ENCODE measurements at places on chromosomes 5 and 9. TPM values are rescaled to one million over a fixed set of nuclear protein-coding genes. Genes with fewer than 3 reads are reported as not detected.

DNA sequence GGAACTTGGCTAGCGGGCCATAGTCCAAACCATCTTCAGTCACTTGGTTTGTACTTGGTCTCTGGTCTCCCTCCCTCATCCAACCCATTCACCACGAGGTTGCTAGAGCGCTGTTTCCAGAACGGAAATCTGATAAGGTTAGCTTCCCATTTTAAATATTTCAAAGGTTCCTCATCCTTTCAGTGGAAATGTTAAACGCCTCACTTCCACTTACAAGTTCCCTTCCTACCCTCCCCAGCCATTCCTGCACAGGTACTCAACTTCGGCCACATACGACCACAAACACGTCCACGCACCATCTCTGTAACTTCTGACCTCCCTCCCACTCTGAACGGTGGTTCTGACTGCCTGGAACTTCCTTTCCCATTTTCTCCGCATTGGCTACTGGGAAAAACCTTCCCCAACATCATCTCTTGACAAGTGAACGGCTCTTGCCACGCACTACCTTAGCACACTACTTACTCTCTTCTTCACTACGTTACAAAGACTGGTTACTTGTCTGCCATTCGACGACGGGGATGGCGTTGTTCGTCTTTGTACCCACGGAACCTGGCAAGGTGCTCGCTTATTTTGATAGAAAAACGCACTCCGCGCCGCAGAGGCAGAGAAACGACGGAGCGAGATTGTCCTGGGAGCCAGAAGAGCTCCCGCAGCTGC, 629 bp downstream of the CCNH start:
- peak overlapping the region; percentile 96 for H3K27ac ChIP-seq
- H3K36me3 ChIP-seq, result peaks cover 9% of the 10 kb centered on the region
- H3K4me1 ChIP-seq, result peaks cover 25% of the 10 kb centered on the region
- peak overlapping the region; percentile 97 for H3K4me3 ChIP-seq
- no peak for DNase-seq

Gene TAF11L6
- not detected for total RNA-seq

- H3K4me1 ChIP-seq, result peaks cover 13% of the 10 kb centered on the region
- H3K27me3 ChIP-seq, result peaks cover 18% of the 10 kb centered on the region
- peak overlapping the region; percentile 23 for H3K4me3 ChIP-seq
- no peak for DNase-seq
Observed at GRCh38 chr9:880725-881124, 39.2 kb downstream of the DMRT1 start.

DNA sequence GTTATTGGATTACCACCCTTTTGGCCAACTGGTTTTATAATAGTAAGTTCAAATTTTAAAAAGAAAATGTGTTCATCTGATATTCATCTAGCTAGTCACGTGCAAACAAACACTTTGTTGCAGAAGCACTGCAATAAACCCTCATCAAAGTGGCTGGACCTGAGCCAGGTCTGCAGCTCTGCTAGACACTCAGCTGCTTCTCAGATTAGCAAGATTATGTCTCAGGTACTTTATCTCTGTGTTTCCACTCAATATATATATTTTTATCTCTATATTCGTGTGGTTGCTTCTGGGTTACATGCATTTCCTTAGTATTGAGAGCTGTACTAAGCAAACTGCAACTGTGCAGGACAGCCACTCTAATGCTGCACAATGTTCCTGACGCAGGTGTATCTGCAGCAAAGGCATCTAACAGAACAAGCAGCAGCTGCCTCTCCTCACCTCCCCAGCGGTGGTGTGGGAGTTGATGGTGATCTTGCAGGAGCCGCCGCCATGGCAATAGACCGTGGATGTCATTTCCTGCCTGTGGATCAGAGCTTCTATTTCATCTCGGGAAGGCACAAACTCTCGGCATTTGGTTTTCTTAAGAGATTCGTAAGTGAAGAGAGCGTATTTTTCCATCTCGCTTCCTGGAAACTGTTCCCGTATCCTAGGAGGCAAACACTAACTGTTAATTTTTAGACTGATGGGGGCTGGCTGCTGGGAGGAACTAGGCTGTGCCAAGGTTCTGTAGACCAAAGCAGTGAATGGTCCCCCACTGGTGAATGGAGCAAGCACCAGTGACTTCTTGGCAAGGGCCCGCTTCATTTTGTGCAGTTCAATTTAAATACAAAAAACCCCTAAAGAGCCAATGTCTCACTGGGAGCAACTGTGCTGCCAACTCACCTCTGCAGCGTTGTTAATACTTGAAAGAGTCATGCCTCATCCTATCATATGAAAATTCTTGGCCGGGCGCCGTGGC, 56.7 kb upstream of the RETREG1 start:
- peaks cover 5% of the 10 kb centered on the region for H3K4me1 ChIP-seq
- H3K36me3 ChIP-seq, result no peaks in the 10 kb centered on the region
- H3K4me3 ChIP-seq, result peak overlapping the region; percentile 11
- no peak overlapping the region for H3K27ac ChIP-seq
- no peaks in the 10 kb centered on the region for H3K27me3 ChIP-seq

GRCh38 chr5:10695055-10695649, 65.9 kb downstream of the DAP start:
- peaks cover 1% of the 10 kb centered on the region for H3K36me3 ChIP-seq
- peaks cover 18% of the 10 kb centered on the region for H3K4me1 ChIP-seq
- no peak overlapping the region for H3K27ac ChIP-seq
- no peak for DNase-seq
- H3K4me3 ChIP-seq, result no peak overlapping the region
- H3K27me3 ChIP-seq, result no peaks in the 10 kb centered on the region

DNA sequence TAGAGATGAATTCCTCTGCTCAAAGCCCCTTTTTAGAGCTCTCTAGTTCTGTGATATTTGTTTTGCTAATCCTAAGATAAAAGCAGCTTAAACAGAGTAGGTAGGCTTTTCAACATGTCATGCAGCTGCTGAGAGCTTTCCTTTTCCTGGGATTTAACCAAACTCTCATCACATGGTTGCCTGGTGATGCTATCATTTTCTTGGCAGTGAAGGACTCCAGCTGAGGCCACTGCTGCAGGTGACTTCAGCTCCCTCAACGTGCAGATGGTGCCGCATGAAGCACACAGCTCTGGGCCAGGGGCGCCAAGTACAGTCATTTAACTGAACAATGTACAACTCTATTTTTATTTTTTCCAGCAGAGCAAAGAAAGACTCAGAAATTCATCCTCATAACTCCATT, 42.2 kb downstream of the SECISBP2 start:
- peaks cover 35% of the 10 kb centered on the region for H3K36me3 ChIP-seq
- H3K4me1 ChIP-seq, result peaks cover 29% of the 10 kb centered on the region

Gene CBY3
- 0.40 TPM for total RNA-seq

Gene CATSPER3
- total RNA-seq, result 0.44 TPM

DNA sequence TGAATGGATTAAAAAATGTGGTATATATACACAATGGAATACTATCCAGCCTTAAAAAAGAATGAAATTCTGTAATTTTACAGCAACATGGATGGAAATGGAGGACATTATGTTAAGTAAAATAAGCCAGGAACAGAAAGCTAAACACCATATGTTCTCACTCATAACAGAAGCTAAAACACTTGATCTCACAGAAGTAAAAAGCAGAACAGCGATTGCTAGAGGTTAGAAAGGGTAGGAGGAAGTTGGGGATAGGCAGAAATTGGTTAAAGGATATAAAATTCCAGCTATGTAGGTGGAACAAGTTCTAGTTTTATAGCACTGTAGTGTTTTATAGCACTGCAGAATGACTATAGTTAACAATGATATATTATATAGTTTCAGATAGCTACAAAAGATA, 15.8 kb downstream of the MARCHF3 start:
- H3K27me3 ChIP-seq, result no peaks in the 10 kb centered on the region
- no peak overlapping the region for H3K4me3 ChIP-seq
- H3K4me1 ChIP-seq, result peaks cover 7% of the 10 kb centered on the region
- H3K27ac ChIP-seq, result no peak overlapping the region
- DNase-seq, result no peak

DNA sequence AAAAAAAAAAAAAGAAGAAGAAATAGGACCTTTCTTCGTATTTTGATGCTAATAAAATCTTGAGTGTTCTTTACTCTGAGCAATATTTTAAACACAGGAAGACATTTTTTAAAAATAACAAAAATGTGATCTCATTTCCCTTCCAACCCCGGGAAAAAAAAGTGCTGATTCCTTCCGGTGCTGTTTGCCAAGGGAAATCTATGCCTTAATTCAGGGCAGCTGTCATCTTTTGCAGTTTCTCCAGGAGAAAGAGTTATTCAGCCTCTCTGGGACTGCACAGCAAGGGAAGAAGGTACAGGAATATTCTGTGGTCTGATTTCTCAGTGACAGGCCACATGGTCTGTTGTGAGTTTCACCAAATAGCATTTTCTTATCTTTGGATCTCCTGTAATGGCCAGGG, 291.9 kb upstream of the IRX1 start:
- no peaks in the 10 kb centered on the region for H3K4me1 ChIP-seq
- no peak overlapping the region for H3K27ac ChIP-seq
- no peak overlapping the region for H3K4me3 ChIP-seq
- no peaks in the 10 kb centered on the region for H3K36me3 ChIP-seq

GRCh38 chr9:137052998-137053943, 590 bp downstream of the ENTPD2 start:
- H3K27me3 ChIP-seq, result peaks cover 24% of the 10 kb centered on the region
- H3K27ac ChIP-seq, result no peak overlapping the region
- no peaks in the 10 kb centered on the region for H3K36me3 ChIP-seq
- no peak overlapping the region for H3K4me3 ChIP-seq
- no peak for DNase-seq
- H3K4me1 ChIP-seq, result peaks cover 2% of the 10 kb centered on the region

GRCh38 chr5:75509956-75510355, 1.5 kb downstream of the CERT1 start:
- peaks cover 27% of the 10 kb centered on the region for H3K36me3 ChIP-seq
- peaks cover 38% of the 10 kb centered on the region for H3K4me1 ChIP-seq
- H3K27ac ChIP-seq, result peak overlapping the region; percentile 11
- DNase-seq, result no peak

Gene SLC6A7
- not detected for total RNA-seq

DNA sequence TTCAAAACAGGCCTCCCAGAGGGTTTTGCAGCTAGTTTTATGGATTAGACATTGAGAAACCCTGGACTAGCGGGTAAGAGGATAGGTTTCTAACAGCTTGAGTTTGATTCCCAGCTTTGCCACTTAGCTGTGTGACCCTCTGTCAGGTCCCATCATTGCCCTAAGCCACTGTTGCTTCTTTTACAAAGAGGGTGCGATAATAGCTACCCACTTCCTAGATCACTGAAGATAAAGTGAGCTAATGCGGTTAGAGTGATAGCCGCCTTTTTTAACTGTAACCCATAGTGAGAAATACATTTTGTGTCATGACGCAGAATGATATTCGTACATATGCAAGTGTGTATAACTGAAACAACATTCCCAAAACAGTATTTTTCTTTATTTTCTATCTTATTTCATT, 40.3 kb downstream of the CSF1R start:
- peak overlapping the region; percentile 56 for H3K27ac ChIP-seq
- H3K4me1 ChIP-seq, result peaks cover 35% of the 10 kb centered on the region
- H3K36me3 ChIP-seq, result peaks cover 35% of the 10 kb centered on the region
- DNase-seq, result no peak

- H3K27ac ChIP-seq, result peak overlapping the region; percentile 75
- peaks cover 28% of the 10 kb centered on the region for H3K36me3 ChIP-seq
- no peak overlapping the region for H3K4me3 ChIP-seq
- DNase-seq, result no peak
- peaks cover 23% of the 10 kb centered on the region for H3K4me1 ChIP-seq
- no peaks in the 10 kb centered on the region for H3K27me3 ChIP-seq
Observed at GRCh38 chr9:128912270-128912853, 8.4 kb upstream of the PHYHD1 start.

GRCh38 chr5:67542479-67542878, 345.9 kb upstream of the CD180 start:
- no peak for DNase-seq
- H3K27ac ChIP-seq, result no peak overlapping the region
- peaks cover 5% of the 10 kb centered on the region for H3K36me3 ChIP-seq
- H3K27me3 ChIP-seq, result no peaks in the 10 kb centered on the region

Gene LECT2
- not detected for total RNA-seq

DNA sequence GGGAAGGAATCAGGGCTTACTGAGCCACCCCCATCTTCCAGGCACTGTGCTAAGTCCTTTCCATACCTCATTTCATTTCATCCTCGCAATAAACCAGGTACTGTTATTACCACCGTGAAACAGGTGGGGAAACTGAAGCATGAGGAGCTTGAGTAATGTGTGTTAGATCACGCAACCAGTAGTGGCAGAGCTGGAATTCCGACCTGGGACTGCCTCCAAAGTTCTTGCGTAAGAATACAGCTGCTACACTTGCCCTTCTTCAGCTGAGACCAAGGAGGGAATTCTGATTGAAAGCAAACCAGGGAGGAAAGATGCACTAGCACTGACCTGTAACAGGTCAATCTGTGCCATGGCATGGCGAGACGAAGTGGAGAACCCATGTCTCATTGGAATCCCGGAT, 113.4 kb upstream of the MSX2 start:
- peaks cover 2% of the 10 kb centered on the region for H3K27me3 ChIP-seq
- H3K4me1 ChIP-seq, result no peaks in the 10 kb centered on the region
- DNase-seq, result no peak
- H3K27ac ChIP-seq, result no peak overlapping the region
- H3K36me3 ChIP-seq, result no peaks in the 10 kb centered on the region

GRCh38 chr9:100999906-101000544, 28.5 kb upstream of the PLPPR1 start:
- H3K4me3 ChIP-seq, result no peak overlapping the region
- no peaks in the 10 kb centered on the region for H3K36me3 ChIP-seq
- H3K27ac ChIP-seq, result no peak overlapping the region

Gene ZNF608
- not detected for total RNA-seq

GRCh38 chr5:36638056-36638455, 31.6 kb downstream of the SLC1A3 start:
- H3K36me3 ChIP-seq, result no peaks in the 10 kb centered on the region
- no peak overlapping the region for H3K27ac ChIP-seq
- no peak overlapping the region for H3K4me3 ChIP-seq
- H3K27me3 ChIP-seq, result peaks cover 13% of the 10 kb centered on the region
- H3K4me1 ChIP-seq, result no peaks in the 10 kb centered on the region
- DNase-seq, result no peak

DNA sequence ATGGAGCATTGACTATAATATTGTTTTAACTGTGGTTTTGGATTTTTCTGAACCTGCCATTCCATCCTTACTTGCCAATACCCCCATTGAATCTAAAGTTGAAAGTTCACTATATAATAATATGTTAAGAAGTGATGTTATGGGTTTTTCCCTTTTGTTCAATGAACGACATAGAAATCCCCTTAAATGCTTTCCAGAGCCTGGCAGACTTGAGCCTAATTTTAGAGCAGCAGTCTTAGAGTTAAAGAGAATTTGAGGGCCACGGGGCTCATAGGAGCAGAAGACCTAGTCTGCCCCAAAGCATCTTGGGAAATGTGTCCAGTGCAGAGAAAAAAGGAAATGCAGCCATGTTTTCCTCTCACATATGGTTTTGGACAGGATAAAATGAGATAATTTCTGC, 146.1 kb upstream of the SLC44A1 start:
- no peak overlapping the region for H3K4me3 ChIP-seq
- no peak for DNase-seq

Gene SPEF2
- 17.8 TPM for total RNA-seq

DNA sequence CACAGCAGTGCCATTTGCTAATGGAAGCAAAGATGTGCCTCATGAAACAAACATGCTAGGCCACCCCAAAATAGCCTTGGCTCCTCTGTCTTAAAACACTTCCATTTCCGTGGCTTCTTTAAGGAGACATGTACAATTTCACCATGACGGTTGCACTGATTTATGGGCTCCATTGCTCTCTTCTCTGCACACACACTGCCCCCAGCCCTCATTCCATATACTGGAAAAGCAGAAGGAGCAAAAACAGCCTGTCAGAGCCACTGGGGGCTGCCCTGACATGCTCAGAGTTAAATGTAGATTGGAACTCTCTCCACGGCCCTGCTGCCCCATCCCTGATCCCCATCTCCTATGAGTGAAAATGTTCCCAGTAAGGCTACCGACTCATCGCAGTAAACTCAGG, 114.8 kb downstream of the ROR2 start:
- peaks cover 6% of the 10 kb centered on the region for H3K4me1 ChIP-seq
- no peak overlapping the region for H3K4me3 ChIP-seq
- H3K27ac ChIP-seq, result no peak overlapping the region
- H3K36me3 ChIP-seq, result no peaks in the 10 kb centered on the region
- DNase-seq, result no peak
